ENCODE measurements at places on chromosomes 2 and 18. TPM values are rescaled to one million over a fixed set of nuclear protein-coding genes. Genes with fewer than 3 reads are reported as not detected.

DNA sequence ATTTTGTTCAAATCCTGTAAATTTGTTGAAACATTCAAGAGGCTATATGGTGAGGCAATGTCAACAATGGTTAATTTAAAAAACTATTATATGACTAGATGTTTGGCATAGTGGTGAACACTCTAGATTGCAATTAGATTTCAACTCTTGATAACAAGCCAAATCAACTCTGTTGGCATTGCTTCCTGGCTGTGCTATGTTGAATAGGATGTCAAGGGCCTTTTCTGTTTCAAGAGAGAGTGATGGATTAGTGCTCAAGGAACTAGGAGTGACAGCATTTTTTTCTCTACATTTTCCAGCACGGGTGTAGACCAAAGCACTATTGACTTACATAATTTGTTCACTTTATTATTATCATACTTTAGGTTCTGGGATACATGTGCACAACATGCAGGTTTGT lies 172.4 kb upstream of the KCNH7 start:
- no peak for DNase-seq

- DNase-seq, result no peak
These were observed 101.5 kb downstream of the SGPP2 start for GRCh38 chr2:222525811-222526210.

ARHGEF33 gene
- 0.46 TPM for total RNA-seq

PAX8 gene
- 118 TPM for total RNA-seq
